ENCODE measurements at places on chromosomes 3 and 15.

DNA sequence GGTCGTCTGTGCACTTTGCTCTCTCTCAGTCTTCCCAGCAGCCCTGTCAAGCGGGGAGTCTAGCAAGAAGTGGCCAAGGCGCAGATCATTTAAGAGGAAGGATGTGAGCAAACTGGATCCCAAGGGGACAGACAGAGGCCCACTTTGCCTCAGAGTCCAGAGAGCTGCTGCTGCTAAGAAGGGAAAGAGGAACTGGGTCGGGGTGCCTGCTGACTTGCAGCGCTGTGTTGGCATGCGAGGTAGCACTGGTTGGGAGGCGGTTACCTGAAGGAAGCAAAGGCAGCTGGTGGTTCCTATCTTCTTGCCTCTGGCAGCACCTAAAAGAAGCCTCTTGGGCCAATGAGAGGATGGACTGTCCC is 28.1 kb downstream of the SMAD3 start:
- DNase-seq, result no peak

- no peak for DNase-seq
Measured at GRCh38 chr3:47473391-47473790, 2.4 kb downstream of the SCAP start.

GRCh38 chr15:57319919-57320560 is 56.3 kb upstream of the CGNL1 start:
- DNase-seq, result no peak

GRCh38 chr3:111545349-111545748 is 3.4 kb downstream of the CD96 start:
- no peak for DNase-seq

DNA sequence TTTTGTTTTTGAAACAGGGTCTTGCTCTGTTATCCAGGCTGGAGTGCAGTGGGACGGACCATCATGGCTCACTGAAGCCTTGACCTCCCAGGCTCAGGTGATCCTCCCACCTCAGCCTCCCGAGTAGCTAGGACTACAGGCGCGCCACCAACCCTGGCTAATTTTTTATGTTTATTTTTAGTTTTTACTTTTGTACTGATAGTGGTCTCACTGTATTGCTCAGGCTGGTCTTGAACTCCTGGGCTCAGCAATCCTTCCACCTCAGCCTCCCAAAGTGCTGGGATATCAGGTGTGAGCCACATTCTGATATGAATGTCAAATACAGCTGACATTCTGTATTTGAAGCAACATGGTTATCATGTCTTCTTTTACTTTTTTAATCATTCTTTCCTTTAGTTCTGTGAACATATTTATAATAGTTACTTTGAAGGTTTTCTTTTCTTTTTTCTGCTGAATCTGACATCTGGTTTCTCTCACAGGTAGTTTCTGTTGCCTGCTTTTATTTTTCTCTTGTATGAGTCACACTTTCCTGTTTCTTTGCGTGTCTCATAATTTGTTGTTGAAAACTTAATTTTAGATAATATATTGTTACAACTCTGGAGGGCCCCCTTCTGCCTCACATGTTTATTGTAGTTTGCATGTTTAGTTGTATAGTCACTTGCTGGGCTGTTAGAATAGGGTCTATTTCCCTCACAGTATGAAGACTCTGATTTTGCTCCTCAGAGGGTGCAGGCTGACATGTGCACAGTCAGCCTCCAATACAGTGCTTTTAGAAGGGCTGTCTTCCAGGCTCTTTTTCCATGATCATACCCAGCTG is 8.4 kb upstream of the CNTN4 start:
- DNase-seq, result no peak

- DNase-seq, result no peak
Measured at GRCh38 chr3:70531838-70532489, 219.5 kb upstream of the MDFIC2 start.

Measured in H54 (cell line).